ENCODE measurements at places on chromosomes 4 and X.
A peak's percentile ranks its signal among the peaks of the same experiment; 100 is the strongest.

- no peak for DNase-seq
These were observed 132.3 kb downstream of the CBR4 start for GRCh38 chr4:168877511-168878491.

- DNase-seq: no peak
These were observed 54.4 kb upstream of the MAP9 start for GRCh38 chr4:155430895-155431795.

DNA sequence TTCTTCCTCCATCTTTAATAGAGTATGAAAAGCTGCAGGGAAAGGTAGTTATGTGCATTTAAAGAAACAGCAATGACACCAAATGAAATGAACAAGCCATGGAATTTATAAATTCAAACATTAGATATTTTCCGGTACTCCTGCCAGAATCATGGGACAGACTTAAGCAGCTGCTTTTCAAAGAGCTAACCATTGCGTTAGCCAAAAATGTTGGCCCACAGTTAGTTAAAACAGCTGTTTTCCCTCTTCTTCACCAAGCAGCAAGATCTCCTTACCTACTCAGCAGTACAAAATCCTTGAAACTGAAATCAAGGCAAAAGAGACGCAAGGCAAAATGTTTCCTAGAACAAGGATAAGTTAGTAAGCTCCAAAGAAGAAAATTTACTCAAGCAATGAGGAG is 64.0 kb downstream of the MANBA start:
- DNase-seq: peak; percentile 45

- no peak for DNase-seq
These were observed 25.6 kb downstream of the KDM6A start for GRCh38 chrX:44898411-44899221.

GRCh38 chrX:120485315-120485637 is 16.2 kb upstream of the LAMP2 start:
- peak; percentile 4 for DNase-seq

GRCh38 chr4:54004463-54004862 is 59.9 kb downstream of the CHIC2 start:
- DNase-seq: no peak

- DNase-seq: no peak
These were observed 418.8 kb upstream of the ZFP42 start for GRCh38 chr4:187576751-187577150.

GRCh38 chr4:142242156-142242555 is 603.9 kb downstream of the INPP4B start:
- no peak for DNase-seq

DNA sequence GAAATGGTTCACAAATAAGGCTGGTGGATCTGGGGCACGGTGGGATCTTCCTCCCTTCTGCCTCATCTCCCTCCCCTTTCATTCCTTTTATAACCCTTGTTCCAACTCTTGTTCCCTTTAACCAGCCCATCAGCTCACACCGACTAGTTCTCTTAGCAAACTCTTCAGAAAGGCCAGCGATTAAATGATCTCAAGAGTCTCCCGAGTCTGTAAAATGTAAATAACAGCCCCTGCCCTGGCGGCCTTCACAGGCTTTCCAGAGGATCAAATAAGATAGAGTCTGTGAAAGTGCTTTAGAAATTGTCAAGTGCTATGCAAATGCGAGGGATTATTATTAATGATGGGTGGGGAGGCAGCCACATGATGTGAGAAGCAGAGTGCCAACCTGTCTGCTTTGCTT is 27.1 kb downstream of the TSC22D3 start:
- DNase-seq: no peak

DNA sequence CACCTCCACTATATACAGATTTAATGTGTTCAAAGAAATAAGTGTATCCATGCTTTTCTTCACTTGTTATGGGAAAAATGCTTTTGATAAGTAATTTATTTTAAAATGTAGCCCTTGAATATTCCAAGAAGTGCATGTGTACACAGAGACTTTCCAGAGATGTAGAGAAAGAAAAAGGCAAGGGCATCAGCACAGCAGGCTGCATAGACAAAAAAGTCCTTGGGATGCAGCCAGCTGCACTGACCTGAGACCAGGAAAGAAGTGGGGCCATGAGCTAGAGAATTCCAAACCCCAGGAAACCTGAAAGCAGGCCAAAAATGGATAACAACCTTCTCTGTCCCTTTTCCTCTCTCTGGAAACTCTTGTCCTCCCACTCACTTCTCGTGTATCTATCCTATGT is 51.6 kb upstream of the PRDM8 start:
- DNase-seq: no peak

Measured in fibroblast of pulmonary artery (primary cell).